ENCODE measurements at places on chromosomes 1 and 21. TPM values are rescaled to one million over a fixed set of nuclear protein-coding genes. Genes with fewer than 3 reads are reported as not detected.

Gene FLG2
- not detected for total RNA-seq

Gene GBP7
- 0.11 TPM for total RNA-seq

Gene GBP6
- total RNA-seq: 0.08 TPM

Gene SLC1A7
- 0.44 TPM for total RNA-seq

Gene GJA9
- total RNA-seq: not detected

Gene CAPN8
- total RNA-seq: not detected

Gene FAM151A
- 0.80 TPM for total RNA-seq

Data from left ventricle myocardium inferior (tissue), 1 donor.